EH (cell line): ENCODE measurements at places on chromosomes 3 and 15.

- DNase-seq = no peak
These were observed 381.2 kb upstream of the ATP11B start for GRCh38 chr3:182412066-182412465.

DNA sequence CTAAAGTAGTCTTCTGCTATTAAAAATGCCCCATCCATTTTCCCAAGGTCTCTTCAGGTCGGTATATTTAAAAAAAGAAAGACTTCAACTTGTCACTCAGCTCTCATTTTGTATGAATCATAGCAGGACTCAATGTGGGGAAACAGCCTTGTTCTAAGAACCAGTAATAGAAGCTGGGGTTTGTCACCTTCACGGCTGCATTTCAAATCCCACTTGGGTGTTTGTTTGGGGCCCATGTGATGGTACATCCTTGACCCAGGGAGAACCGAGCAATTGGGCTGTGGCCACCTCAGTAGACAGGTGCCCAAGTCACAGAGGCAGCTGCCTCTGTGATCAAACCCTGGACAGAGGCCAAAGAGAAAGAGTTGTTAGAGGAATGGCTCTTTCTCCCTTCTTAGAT, 70.3 kb upstream of the ARL8B start:
- DNase-seq = no peak

- no peak for DNase-seq
These were observed 425.2 kb downstream of the ZBTB20 start for GRCh38 chr3:114721864-114722263.

GRCh38 chr3:183313764-183314163, 60.7 kb downstream of the B3GNT5 start:
- no peak for DNase-seq

- peak; percentile 48 for DNase-seq
These were observed 50.6 kb upstream of the PHLDB2 start for GRCh38 chr3:111808439-111808838.

GRCh38 chr3:71444028-71444860, 139.3 kb downstream of the FOXP1 start:
- peak; percentile 80 for DNase-seq

GRCh38 chr3:8723612-8724011, 10.0 kb upstream of the CAV3 start:
- DNase-seq = no peak

- no peak for DNase-seq
These were observed 149.6 kb downstream of the OPA1 start for GRCh38 chr3:193742628-193743027.

DNA sequence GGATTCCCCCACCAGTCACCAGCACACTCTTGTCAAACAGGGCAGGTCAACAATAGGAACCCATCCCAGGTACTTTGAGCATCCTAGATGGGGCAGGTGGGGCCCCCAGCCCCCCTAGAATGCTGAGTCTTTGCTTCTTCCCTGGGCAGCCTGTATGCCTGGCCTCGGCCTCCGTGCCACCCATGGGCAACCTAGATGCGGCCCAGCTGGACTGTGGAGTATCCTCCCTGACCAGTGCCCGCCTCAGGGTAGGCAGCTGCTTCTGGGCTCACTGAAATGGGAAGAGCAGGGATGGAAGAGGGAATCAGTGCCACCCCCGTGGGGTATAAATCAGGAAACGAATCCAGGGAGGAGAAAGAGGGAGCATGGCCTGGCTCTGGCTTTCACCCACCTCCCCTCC, 10.9 kb downstream of the DNAH1 start:
- DNase-seq = no peak

DNA sequence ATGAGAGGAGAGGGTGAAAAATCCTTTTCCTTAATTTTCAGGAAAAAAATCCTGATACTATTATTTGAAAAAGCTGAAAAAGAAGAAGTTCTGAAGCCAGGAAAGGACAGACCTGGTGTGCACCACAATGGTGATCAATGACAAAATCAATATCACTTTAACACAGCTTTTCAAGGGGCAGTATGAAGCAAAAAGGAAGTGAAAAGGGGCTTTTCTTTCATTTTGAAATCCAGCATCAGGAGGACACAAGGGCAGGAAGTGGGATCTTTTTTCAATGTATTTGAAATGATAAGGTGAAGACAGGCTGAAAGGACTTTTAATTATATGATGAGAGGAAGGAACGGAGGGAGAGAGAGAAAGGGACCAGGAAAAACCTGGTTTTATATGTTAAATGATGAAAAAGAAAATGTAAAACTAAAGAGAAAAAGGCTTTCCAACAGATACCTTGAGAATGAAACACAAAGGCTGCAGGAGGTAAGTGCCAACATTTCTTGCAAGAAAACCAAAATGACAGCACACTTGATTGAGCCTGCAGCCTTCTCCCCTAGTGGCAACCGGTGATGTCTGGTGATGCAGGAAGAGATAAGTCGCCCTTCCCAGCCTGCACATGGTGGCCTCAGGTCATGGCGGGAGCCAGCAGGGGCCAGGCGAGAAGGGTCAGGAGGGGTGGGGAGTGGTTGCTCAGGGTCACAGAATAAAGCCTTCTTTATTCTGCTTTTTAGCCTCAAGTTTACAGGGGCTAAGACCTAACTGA, 236.7 kb upstream of the WNT5A start:
- no peak for DNase-seq

GRCh38 chr3:192866804-192867203, 50.9 kb downstream of the MB21D2 start:
- DNase-seq = no peak

GRCh38 chr15:51403946-51404695, 62.7 kb downstream of the GLDN start:
- DNase-seq = no peak

DNA sequence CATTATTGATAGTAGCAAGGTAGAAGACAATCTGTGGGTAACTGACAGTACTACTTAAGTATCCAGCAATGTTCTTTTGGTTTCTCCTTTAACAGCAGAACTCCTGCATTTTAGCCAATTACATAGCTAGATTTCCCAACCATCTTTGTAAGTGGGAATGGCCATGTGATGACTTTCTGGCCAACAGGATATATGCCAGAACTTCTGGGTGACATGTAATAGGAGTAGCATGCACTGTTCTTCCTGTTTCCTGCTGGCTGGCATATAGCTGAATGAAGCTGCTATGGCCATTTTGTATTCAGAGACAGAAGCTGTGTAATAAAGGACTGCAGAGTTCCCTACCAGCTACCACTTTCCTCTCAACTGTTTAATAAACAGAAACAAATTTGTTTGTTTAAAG, 18.0 kb downstream of the SPICE1 start:
- peak; percentile 53 for DNase-seq
